ENCODE measurements at places on chromosomes 12 and 14.

DNA sequence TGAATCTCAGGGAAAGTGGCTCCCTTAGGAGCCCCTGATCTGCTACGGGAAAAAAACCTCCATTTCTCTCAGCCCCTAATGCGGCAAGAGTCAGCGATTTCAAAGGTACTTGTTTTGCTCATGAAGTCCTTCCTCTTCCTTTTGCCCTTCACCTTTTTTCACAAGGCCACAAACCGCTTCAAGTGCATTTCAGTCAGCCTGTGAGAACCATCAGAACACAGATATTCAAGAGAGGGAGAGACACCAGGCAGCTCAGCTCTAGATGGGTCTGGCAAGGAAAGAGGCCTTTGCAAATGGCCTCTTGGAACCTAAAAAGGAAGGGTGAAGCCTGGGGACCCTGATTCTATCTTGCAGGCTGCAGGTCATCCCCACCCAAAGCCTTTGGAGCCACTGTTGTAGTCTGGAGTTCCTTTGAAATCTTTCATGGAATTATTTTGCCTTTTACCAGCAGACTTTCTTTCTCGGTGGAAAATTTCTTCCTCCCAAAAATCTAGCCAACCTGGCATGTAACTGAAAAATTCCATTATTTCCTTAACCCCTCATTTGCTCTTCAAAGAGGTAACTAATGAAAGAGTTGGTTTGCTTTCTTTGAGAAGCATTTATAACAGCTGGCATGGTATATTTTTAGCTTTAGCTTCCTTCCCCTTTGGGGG lies 145.0 kb downstream of the SAMD4A start:
- no peak for DNase-seq

DNA sequence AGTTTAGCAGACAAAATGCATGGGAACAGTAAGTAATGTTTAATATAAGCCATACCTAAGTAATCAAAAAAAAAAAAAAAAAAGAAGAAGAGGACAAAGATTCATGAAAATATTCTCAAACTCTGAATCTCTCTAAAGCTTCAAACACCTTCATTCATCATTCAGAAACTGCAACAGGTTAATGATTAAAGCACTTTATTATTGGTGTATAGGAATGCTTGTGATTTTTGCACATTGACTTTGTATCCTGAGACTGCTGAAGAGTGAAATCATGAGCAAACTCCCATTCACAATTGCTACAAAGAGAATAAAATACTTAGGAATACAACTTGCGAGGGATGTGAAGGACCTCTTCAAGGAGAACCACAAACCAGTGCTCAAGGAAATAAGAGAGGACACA lies 278.4 kb upstream of the DCN start:
- DNase-seq: no peak

GRCh38 chr12:124379938-124380754 lies 85.3 kb downstream of the RFLNA start:
- peak; percentile 67 for DNase-seq

DNA sequence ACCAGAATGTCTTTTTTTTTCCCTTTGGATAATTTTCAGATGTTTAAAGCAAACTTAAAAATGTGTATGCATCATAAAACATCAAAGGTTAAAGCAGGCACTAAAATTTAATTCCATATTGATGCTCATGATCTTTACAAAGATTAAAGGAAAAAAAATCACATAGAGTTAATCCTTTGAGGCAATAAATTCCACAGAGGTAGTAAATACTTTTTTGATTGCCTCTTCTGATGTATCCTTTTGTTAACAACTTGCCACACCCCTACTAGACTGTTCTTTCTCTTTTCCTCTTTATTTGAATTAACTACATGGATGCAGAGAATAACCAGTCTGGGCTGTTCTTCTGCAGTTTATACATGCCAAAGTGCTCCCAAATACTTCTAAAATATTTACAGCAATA lies 45.2 kb upstream of the KCNJ8 start:
- DNase-seq: no peak

DNA sequence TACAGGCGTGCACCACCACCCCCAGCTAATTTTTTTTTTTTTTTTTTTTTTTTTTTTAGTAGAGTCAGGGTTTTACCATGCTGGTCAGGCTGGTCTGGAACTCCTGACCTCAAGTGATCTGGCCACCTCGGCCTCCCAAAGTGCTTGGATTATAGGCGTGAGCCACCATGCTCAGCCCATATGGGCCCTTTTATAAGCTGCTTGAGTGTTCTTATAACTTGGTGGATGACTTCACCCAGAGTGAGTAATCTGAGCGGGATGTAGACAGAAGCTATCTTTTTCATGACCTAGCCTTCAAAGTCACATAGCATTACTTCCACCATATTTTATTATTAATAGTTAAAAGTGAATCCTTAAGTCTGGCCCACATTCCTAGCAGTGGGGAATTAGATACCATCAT lies 16.4 kb downstream of the BBOF1 start:
- DNase-seq: no peak

GRCh38 chr14:75299059-75299458 lies 20.4 kb downstream of the FOS start:
- DNase-seq: peak; percentile 63

GRCh38 chr14:22566845-22567244 lies 22.2 kb downstream of the DAD1 start:
- no peak for DNase-seq

DNA sequence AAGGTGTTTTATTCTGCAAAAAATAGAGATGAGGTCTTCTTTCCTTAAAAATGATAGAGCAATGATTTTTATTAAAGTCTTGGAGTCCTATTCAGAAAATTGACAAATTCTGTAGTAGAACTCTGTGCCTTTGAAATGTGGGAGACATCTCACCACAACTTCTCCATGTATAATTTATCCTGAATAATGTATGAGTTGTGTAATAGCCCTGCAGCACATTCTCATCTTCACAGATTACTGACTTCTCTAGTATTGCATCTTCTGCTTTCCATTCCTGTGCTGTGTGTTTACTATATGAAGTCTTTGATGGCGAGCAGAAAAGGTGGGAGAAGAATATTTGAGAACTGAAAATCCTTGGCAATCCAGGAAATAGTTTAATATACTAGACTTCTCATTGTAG lies 255.6 kb downstream of the TTC6 start:
- DNase-seq: no peak
